ENCODE measurements at places on chromosomes 3 and 15.

DNA sequence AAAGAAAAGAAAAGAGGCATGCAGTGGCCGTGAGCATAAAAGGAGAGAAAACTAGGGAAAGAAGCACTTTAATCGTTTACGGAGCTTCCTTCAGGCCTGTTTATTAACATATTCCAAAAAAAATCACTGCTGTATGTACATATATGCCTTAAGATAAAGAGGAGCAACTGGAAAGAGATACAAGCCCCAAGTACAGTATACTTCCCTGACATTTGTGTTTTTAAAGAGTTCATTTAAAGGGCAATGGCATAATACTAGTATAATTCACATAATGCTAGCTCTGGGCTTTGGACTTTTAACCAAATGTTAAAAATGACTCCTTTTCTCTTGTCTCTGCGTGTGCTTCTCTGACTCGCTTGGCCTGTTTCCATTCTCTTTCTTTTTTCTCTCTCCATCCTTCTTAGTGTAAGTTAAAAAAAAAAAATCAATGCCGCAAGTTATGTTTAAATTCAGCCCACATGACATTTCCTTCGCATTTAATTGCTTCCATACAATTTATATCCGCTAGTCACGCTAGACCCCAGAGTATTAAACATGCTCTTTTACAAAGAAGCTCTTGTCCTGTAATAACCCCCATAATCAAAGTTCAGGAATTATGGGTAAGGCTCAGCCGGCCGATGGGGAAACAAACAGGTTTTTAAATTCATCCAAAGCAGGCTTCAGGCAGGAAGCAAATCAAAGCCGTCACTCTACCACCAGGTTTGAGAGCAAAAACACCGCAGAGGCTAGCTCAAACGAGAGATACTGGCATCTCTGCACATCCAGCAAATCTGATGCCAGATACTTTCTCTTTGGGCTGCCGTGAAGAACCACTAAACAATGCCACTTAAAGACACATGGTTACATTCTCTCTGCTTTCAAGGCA, 19.4 kb downstream of the WWTR1 start:
- peak; percentile 65 for DNase-seq

DNA sequence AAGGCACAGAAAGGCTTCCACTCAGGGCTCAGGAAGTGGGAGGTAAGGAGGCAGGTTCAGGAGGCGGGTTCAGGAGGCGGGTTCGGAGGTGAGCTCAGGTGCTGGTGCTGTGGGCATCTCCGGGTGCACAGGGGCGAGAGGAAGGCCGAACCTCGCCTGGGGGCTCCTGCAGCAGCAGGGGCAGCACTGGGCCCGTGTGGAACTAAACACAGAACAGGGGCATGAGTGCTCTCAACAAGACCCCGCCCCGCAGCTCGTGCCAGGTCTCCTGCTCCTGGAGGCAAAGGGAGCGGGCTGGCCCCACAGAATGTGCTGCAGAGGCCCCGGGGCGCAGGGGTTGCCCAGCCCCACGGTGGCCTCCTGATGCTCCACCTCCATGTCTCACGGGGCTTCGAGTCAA, 13.7 kb downstream of the ZDHHC19 start:
- DNase-seq: no peak

DNA sequence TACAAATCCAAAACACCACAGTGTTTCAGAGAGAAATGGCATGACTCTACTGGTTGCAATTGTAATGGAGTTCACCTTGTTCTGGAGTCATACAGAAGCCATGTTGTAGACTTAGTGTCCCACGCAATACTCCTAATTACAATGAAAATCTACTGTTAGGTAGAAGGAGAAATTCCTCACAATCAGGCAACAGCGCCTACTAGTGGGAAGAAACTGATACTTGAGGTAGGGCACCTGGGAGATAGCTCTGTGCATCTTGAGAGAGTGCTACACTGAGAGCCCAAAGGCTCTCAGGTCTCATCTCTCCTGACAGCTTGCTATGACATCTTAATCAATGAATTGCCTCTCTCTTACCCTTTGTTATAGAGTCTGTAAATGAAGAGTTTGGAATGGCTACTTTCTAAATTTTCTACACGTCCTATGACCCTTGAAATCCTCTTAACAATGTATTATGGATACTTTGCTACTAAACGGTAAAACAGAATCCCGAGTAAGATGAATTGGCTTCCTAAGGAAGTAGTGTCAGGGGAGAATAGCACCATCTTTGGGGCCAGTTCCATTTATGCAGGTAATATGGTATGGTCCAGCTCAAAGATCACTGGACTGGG, 422.7 kb upstream of the TPRG1 start:
- peak; percentile 44 for DNase-seq

GRCh38 chr3:48504051-48504946, at the start of gene SHISA5:
SHISA5 (minus strand) TSS chr3:48504174; CDS start chr3:48504094, 80 bp downstream.
- DNase-seq: peak; percentile 59

GRCh38 chr3:119569156-119569555, 9.7 kb upstream of the CD80 start:
- DNase-seq: no peak

DNA sequence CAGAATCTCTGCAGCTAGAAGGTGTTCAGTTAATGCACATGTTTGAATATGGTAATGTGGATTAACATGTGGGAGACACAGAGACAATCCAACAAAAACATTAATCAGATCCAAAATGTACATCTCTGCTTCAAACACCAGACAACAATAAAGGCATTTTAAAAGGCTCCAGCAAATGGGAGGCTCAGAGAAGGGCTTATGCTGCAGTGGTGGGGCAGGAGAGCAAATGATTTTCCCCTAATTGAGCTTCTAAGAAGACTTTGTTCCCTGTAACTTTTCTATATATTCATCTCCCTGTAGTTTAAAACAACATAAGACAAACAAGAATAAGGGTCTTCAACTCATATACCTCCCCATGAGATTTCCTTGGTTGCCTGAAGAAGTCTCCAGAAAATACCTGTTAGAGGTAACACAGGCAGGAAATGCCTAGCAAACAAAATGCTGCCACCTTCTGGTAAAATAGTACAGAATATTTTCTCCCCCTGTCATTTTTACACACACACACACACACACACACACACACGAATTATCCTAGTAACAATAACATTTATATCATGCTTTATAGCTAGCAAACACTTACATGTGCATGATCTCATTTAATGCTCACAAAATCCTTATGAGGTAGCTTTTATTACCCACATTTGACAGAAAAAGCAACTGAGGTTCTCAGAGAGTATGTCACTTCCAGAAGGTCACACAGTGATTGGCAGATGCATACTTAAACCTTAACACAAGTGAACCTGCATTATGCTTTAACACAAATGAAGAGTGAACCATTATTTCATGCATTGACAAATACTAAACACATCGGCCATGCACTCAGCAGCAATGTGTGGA, 123.4 kb upstream of the MB21D2 start:
- DNase-seq: peak; percentile 30

- DNase-seq: peak; percentile 31
These were observed 475 bp downstream of the SPSB4 start for GRCh38 chr3:141051443-141052200.

DNA sequence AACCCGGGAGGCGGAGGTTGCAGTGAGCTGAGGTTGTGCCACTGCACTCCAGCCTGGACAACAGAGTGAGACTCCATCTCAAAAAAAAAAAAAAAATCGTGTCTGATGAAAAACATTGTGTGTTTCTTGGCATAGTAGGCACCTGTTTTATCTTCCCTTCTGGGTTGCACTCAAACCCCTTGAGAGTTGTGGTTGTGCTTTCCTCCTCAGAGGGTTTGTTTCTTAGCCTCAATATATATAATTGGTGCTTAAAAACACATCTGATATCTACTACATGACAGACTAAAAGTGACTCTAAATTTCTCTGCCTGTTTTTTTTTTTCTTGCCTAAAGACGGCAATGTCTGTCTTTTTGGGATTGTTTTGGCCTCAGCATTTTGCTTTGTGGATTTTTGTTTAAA, 7.6 kb downstream of the NR1D2 start:
- DNase-seq: no peak

DNA sequence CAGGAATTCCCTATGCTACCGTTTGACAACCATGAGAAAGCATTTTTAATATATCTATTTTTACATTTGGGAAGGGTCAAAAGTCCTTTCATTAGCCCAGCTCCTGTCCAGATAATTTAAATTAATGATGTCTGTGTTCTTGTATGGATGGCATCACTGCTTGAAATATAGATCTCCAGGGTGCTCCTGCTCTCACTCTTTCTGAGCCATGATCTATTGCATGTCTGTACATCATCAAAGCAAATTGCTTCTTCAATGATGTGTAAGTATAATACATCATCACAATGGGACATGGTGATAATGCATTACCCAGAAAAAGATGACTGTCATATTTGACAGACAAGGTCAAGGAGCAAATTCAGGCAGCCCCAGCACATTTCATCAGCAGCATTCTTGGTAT, 223.6 kb upstream of the CNTN6 start:
- DNase-seq: no peak

DNA sequence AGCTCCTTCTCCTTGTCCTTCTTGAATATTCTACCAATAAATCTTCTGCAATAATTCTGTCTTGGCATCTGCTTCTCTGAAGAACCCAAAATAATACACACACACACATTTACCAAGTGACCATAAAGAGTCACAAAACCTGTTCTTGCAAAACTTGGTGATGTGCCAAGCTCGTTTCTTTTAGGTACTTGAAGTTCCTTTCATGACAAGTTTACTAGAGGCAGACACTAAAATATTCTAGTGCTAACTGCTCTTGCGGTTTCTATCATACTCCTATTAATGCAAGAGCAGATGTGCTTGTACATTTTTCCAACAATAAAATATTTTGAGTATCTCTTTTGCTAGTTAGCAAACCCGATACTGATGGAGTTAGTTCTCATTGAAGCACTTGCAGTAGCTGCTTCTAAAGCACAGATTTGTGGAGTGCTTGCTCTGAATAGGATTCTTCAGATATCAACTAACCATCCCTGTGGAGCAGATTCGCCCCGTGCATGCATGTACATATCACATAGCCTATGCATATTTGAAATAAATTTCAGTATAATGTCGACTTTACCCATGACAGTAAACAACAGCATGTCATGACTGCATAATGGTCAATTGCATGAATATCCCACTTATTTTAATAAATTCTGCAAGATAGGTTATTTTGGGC, 23.2 kb downstream of the HHLA2 start:
- DNase-seq: peak; percentile 45

DNA sequence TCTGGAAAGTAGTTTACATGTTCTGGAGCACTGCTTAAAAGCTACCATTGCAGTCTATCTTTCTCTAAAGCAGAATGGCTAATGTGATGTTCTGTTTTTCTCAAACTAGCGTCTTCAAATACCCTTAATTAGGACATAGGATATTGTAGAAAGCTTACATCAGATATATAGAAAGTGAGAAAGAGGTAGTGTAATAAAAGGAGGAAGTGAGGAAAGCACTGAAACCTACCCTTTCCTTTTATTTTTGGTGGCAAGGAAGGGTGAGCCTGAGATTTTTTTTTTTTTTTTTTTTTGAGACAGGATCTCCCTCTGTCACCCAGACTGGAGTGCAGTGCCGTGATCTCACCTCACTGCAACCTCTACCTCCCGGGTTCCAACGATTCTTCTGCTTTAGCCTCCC, 9.4 kb downstream of the SENP2 start:
- no peak for DNase-seq

GRCh38 chr3:82462977-82463376, 701.5 kb upstream of the GBE1 start:
- DNase-seq: peak; percentile 10

GRCh38 chr15:41888662-41889253, 5.1 kb downstream of the SPTBN5 start:
- no peak for DNase-seq

DNA sequence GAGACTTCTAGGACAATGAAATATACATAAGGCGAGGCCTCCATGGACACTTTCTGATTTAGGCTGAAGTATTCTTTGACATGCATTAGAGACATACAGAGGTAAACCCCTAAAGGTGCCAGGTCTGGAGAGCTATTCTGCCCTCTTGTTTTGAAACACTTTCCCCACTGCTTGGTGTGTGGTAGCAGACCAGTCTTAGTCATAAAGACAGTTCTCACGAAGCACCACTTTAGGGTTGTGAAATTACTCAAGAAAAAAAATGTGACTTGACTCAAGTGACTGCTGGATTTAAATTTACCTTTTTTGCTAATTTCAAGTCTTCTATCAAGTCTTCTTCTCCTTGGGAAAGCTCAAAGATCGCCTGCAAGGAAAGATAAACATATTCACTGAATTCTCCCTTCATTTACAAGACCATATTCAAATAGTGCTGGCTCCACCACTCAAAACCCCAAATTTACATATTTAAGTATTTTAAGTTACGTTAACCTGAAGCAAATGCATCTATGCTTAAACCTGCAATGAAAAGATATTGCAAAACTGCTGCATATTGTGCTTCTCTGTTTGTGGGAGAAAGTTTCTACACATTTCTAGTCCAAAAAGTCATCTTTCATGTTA, 48.4 kb downstream of the ARHGEF3 start:
- DNase-seq: no peak

DNA sequence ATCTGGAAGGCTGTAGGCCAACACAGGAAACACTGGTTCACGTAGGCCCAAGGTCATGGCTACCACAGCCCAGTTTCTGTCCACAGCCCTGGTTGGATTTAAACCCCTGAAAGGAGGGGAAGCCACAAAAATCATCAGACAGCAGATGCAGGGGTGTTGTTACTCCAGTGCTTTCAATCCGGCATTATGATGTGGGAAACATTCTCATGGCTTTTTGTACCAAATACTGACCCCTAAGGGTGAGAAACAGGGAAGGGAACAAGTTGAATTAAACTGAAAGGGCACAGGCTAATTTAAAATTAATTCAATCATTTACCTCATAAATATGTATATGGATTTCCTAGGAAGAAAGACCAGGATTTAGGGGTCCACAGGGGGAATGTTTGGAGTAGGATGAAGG, 375.6 kb downstream of the CTNNB1 start:
- no peak for DNase-seq

DNA sequence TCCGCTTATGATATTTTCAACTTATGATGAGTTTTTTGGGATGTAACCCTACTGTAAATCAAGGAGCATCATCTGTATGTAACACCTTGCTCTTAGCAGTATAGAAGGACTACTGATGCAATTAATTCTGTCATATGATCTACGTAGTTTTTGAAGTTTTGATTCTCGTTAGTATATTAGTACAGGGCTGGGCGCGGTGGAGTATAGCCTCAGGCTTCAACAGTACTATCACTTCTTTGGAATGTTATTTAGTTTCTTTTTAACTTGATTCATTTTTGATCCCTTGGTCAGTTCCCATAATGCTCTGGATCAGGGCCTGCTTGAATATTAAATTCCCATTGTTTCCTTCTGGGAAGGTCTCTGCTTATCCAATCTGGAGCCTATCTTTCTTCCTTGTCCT, 23.9 kb upstream of the AP4E1 start:
- no peak for DNase-seq

DNA sequence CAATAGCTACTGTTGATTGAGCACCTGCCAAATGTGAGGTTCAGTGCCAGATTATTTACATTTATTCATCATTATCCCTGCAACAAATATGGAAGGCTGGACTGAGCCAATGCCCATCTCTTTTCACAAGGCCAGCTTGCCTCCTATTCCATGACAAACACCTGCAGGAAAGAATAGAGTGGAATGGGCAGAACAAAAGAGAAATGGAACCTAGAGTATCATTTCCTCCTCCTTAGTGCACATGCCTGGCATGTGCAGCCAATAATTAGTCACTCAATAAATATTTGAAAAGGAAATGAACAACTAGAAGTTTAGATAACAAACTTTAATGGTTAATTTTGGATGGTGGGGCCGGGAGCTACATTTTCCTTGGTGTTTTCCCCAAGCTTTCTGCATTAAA, 61.4 kb upstream of the MYRIP start:
- peak; percentile 14 for DNase-seq

Measured in Calu3 (cell line).